Osteocyte (in vitro differentiated cells): ENCODE measurements at places on chromosomes 7 and 10. TPM values are rescaled to one million over a fixed set of nuclear protein-coding genes. Genes with fewer than 3 reads are reported as not detected.

Gene CYP26C1
- 0.08 TPM in 1 of 2 replicates, not detected in the other for total RNA-seq

DNA sequence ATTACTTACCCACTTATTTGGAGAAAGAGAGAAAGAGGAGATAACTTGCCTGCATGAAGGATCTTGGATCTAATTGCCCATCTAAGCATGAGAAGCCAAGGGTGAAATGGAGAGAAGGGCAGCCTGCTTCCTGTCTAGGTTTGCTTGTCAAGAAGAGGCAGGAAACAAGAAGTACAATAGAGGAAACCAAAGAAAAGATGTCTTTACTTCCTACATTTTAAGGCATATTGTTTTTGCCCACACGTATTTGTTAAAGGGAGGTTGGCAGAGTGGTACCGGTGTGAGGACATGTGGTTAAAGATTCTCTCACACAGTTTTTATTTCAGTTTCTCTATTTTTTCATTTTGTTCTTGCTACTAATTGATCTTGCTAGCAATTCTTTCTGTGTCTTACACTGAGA, 6.0 kb upstream of the TAS2R38 start:
- H3K4me3 ChIP-seq, result no peak overlapping the region
- H3K36me3 ChIP-seq, result no peaks in the 10 kb centered on the region
- no peak for DNase-seq
- peaks cover 7% of the 10 kb centered on the region for H3K4me1 ChIP-seq
- no peak overlapping the region for H3K27ac ChIP-seq

- no peaks in the 10 kb centered on the region for H3K4me1 ChIP-seq
- no peaks in the 10 kb centered on the region for H3K27me3 ChIP-seq
These were observed 72.3 kb downstream of the ELMO1 start for GRCh38 chr7:37376386-37376785.

Gene MRPS16
- 63.5 and 78.6 TPM in 2 replicates for total RNA-seq

GRCh38 chr7:135353832-135354231, 120.2 kb downstream of the STRA8 start:
- no peak overlapping the region for H3K4me3 ChIP-seq
- H3K4me1 ChIP-seq, result no peaks in the 10 kb centered on the region
- no peak overlapping the region for H3K27ac ChIP-seq
- no peaks in the 10 kb centered on the region for H3K36me3 ChIP-seq
- peaks cover 23% of the 10 kb centered on the region for H3K27me3 ChIP-seq

- no peaks in the 10 kb centered on the region for H3K27me3 ChIP-seq
- no peaks in the 10 kb centered on the region for H3K36me3 ChIP-seq
- H3K4me3 ChIP-seq, result peak overlapping the region; percentile 92
- no peak for DNase-seq
- H3K27ac ChIP-seq, result peak overlapping the region; percentile 93
- peaks cover 34% of the 10 kb centered on the region for H3K4me1 ChIP-seq
These were observed 1.4 kb downstream of the LARP4B start for GRCh38 chr10:929960-930624.

DNA sequence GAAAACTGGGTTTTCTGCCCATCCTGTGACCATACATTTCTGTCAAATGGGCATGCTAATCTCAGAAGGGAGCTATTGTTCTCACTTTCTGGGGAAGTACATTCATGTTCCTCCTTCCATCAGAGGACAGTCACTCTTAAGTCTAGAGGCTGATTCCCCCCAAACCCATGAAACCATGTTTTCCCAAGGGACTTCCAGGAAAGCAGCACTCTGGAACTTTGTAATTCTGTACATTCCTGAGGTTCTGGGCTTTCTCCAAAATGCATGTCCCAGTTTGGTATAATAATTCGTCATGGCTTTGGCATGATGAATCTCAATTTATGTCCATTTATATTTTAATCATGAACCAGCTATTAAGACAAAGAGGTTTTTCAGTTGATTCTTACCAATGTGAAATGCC, 688.1 kb downstream of the LRMDA start:
- no peak overlapping the region for H3K27ac ChIP-seq
- H3K4me3 ChIP-seq, result no peak overlapping the region
- H3K27me3 ChIP-seq, result peaks cover 7% of the 10 kb centered on the region
- H3K4me1 ChIP-seq, result peaks cover 35% of the 10 kb centered on the region
- DNase-seq, result no peak

- peaks cover 51% of the 10 kb centered on the region for H3K27me3 ChIP-seq
- H3K36me3 ChIP-seq, result no peaks in the 10 kb centered on the region
- no peaks in the 10 kb centered on the region for H3K4me1 ChIP-seq
- DNase-seq, result no peak
These were observed 54.3 kb downstream of the VIM start for GRCh38 chr10:17282311-17282710.

Gene FAM237B
- not detected in 2 replicates for total RNA-seq

GRCh38 chr10:72525277-72525676, 100.6 kb downstream of the MICU1 start:
- no peaks in the 10 kb centered on the region for H3K36me3 ChIP-seq
- H3K4me1 ChIP-seq, result peaks cover 25% of the 10 kb centered on the region
- DNase-seq, result no peak
- peak overlapping the region; percentile 81 for H3K27ac ChIP-seq

DNA sequence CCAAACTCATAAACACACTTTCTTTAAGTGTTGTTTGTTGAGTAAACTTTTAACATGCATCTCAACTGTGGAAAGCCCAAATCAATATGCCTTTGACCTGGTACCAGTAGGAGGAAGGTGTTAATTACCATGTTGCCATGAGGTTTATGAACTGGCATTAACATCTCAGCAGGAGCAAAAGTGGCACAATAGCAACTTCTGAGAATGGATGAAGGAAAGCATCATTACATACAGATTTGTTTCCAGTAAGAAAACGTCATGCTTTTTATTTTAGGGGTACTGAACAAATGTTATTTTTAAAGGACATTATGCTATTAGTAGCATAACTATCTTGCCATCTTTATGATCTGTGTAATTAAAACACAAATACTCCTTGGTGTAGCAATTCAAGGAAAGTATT, 51.1 kb downstream of the ARMC3 start:
- peaks cover 36% of the 10 kb centered on the region for H3K27me3 ChIP-seq
- no peak for DNase-seq
- no peaks in the 10 kb centered on the region for H3K36me3 ChIP-seq
- H3K4me1 ChIP-seq, result peaks cover 5% of the 10 kb centered on the region
- H3K4me3 ChIP-seq, result no peak overlapping the region
- H3K27ac ChIP-seq, result no peak overlapping the region

DNA sequence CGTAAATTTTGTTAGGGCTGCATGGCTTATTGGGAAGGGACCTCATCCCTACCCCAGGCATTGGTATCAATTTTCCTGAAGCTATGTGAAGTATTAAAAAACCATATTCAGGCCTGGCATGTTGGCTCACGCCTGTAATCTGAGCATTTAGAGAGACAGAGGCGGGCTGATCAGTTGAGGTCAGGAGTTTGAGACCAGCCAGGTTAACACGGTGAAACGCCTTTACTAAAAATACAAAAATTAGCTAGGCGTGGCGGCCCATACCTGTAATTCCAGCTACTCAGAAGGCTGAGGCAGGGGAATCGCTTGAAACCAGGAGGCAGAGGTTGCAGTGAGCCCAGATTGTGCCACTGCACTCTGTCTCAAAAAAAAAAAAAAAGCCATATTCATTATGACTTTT, 7.1 kb downstream of the TASOR2 start:
- peaks cover 29% of the 10 kb centered on the region for H3K4me1 ChIP-seq
- no peak overlapping the region for H3K4me3 ChIP-seq
- DNase-seq, result no peak
- no peaks in the 10 kb centered on the region for H3K27me3 ChIP-seq

- peaks cover 11% of the 10 kb centered on the region for H3K4me1 ChIP-seq
- H3K36me3 ChIP-seq, result no peaks in the 10 kb centered on the region
- DNase-seq, result no peak
These were observed 28.9 kb upstream of the RBM20 start for GRCh38 chr10:110615057-110615747.
